ENCODE measurements at places on chromosomes 2 and 18. TPM values are rescaled to one million over a fixed set of nuclear protein-coding genes. Genes with fewer than 3 reads are reported as not detected.
A peak's percentile ranks its signal among the peaks of the same experiment; 100 is the strongest.

DNA sequence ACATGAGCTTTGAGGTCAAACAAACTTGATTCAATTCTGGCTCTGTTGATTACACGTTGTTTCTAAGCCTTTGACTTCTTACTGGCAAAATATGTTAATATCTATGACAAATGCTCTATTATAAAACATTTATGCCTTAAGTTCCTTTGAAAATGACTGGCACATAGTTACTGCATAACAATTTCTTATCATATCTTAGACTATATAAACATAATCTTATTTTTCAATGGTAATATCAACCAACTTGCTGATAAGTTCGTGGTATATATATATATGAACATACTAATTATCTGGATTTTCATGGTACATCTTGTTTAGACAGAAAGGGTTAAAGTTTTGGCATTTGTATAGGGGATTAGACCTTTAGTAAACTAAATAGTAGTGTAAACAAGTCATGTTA lies 645.6 kb upstream of the ZNF804A start:
- H3K27me3 ChIP-seq = no peaks in the 10 kb centered on the region
- H3K27ac ChIP-seq = no peak overlapping the region
- H3K36me3 ChIP-seq = no peaks in the 10 kb centered on the region

- no peaks in the 10 kb centered on the region for H3K27me3 ChIP-seq
- no peak for DNase-seq
- H3K36me3 ChIP-seq = no peaks in the 10 kb centered on the region
- no peaks in the 10 kb centered on the region for H3K4me1 ChIP-seq
- no peak overlapping the region for H3K4me3 ChIP-seq
Observed at GRCh38 chr2:98809878-98810587, 79.1 kb upstream of the MGAT4A start.

- no peak overlapping the region for H3K4me3 ChIP-seq
- peaks cover 24% of the 10 kb centered on the region for H3K4me1 ChIP-seq
- no peaks in the 10 kb centered on the region for H3K36me3 ChIP-seq
Observed at GRCh38 chr2:240820607-240821428, 799 bp upstream of the KIF1A start.

GRCh38 chr2:8115966-8116365 lies 565.9 kb upstream of the ID2 start:
- H3K36me3 ChIP-seq = no peaks in the 10 kb centered on the region
- no peaks in the 10 kb centered on the region for H3K27me3 ChIP-seq
- H3K4me1 ChIP-seq = peaks cover 21% of the 10 kb centered on the region
- no peak for DNase-seq
- no peak overlapping the region for H3K4me3 ChIP-seq

POTEC gene
- total RNA-seq = not detected

RUFY4 gene
- total RNA-seq = not detected

CCNT2 gene
- 34.6 TPM for total RNA-seq

GRCh38 chr2:73283545-73284295 lies 558 bp downstream of the FBXO41 start:
- no peaks in the 10 kb centered on the region for H3K27me3 ChIP-seq
- H3K4me3 ChIP-seq = peak overlapping the region; percentile 69

- H3K4me3 ChIP-seq = no peak overlapping the region
- DNase-seq = no peak
- H3K27me3 ChIP-seq = no peaks in the 10 kb centered on the region
- no peaks in the 10 kb centered on the region for H3K36me3 ChIP-seq
- H3K4me1 ChIP-seq = no peaks in the 10 kb centered on the region
- no peak overlapping the region for H3K27ac ChIP-seq
Observed at GRCh38 chr2:191479680-191480023, 198.3 kb upstream of the NABP1 start.

ADRA2B gene
- 0.49 TPM for total RNA-seq

DNA sequence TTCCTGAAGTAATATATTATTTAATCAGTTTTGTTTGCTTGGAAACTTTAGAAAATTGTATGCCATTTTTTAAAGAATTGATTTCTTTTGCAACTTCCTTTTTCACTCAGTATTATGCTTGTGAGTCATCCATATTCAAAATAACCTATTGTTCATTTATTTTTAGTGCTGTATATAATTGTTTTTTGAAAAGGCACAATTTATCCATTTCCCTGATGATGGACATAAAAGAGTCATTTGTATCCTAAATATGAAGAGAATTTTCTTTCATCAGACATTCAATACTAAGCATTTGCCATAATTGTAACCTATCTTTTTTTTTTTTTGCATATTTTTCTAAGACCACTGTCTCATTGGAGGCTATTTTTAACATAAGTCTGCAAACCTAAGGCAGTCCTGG lies 134.1 kb upstream of the SERPINE2 start:
- DNase-seq = no peak
- H3K4me3 ChIP-seq = no peak overlapping the region
- H3K27ac ChIP-seq = no peak overlapping the region
- H3K4me1 ChIP-seq = no peaks in the 10 kb centered on the region
- H3K36me3 ChIP-seq = no peaks in the 10 kb centered on the region

GRCh38 chr2:206836722-206837121 lies 71.3 kb downstream of the FASTKD2 start:
- H3K27me3 ChIP-seq = no peaks in the 10 kb centered on the region
- H3K27ac ChIP-seq = no peak overlapping the region
- H3K4me3 ChIP-seq = no peak overlapping the region
- no peak for DNase-seq
- no peaks in the 10 kb centered on the region for H3K36me3 ChIP-seq

SLC20A1 gene
- total RNA-seq = 36.6 TPM

FKBP1B gene
- total RNA-seq = 14.2 TPM

DNA sequence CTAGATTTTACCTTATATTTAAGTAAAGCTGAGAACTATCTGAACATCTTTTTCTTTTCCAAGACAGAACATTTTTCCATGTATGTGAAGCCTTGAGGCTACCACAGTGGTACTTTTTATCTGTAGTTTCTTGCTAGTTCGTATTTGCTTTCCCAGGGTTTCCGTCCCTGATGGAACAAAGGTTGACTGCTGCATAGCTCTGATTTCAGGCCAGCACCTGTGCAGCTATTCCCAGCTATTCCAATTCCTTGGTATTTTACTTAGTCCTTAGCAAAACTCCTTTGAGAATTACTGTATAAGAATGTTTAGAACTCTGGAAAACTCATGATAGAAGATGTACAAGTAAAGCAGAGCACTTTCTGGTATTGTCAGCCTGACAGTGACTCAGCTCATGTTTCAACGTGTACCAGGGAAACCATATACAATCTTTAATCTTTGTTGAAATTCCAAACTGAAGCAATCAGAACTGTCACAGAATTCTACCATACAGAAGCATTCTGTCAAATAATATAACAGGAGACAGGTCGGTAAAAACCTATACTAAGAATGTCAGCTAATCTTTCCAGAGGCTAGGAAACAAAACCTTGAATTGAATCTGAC lies 162.2 kb downstream of the PKP4 start:
- no peaks in the 10 kb centered on the region for H3K27me3 ChIP-seq
- H3K4me1 ChIP-seq = no peaks in the 10 kb centered on the region
- H3K4me3 ChIP-seq = no peak overlapping the region
- H3K27ac ChIP-seq = no peak overlapping the region

ITPRIPL1 gene
- total RNA-seq = 1.5 TPM

GRCh38 chr18:35999925-36000324 lies 27.4 kb downstream of the RMP24 start:
- H3K27ac ChIP-seq = no peak overlapping the region
- no peaks in the 10 kb centered on the region for H3K4me1 ChIP-seq
- H3K27me3 ChIP-seq = no peaks in the 10 kb centered on the region
- DNase-seq = no peak

TAF4B gene
- 16.0 TPM for total RNA-seq

ABCG5 gene
- not detected for total RNA-seq

GRCh38 chr2:126172631-126173184 lies 483.2 kb upstream of the GYPC start:
- no peaks in the 10 kb centered on the region for H3K27me3 ChIP-seq
- H3K36me3 ChIP-seq = no peaks in the 10 kb centered on the region
- no peaks in the 10 kb centered on the region for H3K4me1 ChIP-seq
- no peak overlapping the region for H3K27ac ChIP-seq
- H3K4me3 ChIP-seq = no peak overlapping the region

NR4A2 gene
- 17.2 TPM for total RNA-seq

IAH1 gene
- total RNA-seq = 40.0 TPM

CFAP65 gene
- total RNA-seq = not detected

GRCh38 chr2:223526106-223526505 lies 76.1 kb downstream of the SCG2 start:
- no peak overlapping the region for H3K4me3 ChIP-seq
- H3K27ac ChIP-seq = no peak overlapping the region
- no peaks in the 10 kb centered on the region for H3K4me1 ChIP-seq
- H3K36me3 ChIP-seq = no peaks in the 10 kb centered on the region
- no peaks in the 10 kb centered on the region for H3K27me3 ChIP-seq
- no peak for DNase-seq

MC4R gene
- total RNA-seq = not detected

DNA sequence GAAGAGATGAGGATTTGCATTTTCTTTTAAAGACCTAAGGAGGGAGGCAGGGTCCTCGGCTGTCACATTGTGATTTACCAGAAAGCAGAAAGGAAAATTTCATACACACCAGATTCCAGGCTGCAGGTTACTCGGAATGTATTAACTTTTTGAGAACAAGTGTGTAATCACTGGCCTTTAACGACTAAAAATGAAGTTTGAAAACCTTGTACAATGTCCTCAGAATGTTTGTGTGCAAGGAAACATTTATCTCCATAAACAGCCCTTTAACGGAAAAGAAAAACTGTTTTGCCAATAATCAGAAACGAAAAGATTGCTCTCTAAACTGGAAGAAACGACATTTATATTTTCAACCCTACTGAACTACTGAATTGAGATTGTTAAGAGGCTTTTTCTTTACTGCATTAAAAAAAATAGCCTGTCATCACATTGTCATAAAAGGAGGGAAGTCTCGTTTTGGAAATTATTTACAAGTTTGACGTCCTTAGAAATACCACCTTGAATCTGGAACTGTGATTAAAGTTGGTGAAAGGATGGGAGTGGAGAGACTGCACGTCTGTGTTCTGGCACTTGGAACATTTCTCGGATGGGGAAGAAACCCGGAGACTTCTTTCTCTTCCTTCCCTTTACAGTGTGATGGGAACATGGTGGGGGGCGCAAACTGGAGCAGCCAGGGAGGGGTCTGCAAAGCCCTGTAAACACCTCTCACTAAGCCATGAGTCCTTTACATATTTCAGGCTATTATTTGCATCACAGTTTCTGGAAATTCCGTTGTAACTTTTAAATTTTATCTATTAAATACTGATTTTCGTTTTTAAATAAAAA lies 134.1 kb upstream of the SIX3 start:
- peaks cover 5% of the 10 kb centered on the region for H3K4me1 ChIP-seq
- H3K27ac ChIP-seq = no peak overlapping the region
- no peaks in the 10 kb centered on the region for H3K36me3 ChIP-seq
- H3K27me3 ChIP-seq = peaks cover 4% of the 10 kb centered on the region

DNA sequence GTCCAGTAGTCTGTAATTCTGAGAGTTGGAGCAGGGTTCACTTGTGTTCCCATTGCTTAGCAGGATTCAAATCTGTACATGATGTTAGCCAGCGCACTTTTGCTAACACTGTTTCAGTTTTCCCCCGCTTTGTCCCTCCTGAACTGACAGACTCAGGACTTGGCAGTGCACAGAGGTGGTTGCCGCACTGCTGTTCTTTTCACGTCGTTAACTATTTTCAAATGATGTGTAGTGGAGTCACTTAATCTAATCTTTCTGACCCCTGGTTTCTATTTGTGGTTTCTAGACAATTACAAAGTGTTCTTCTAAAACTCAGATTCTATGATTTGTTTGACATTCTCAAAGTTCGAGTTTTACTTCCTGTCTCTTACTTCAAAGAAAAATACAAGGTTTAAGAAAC lies 234.5 kb downstream of the RBM43 start:
- no peak overlapping the region for H3K4me3 ChIP-seq
- no peaks in the 10 kb centered on the region for H3K27me3 ChIP-seq
- H3K27ac ChIP-seq = no peak overlapping the region

GPR75 gene
- 5.4 TPM for total RNA-seq

DNA sequence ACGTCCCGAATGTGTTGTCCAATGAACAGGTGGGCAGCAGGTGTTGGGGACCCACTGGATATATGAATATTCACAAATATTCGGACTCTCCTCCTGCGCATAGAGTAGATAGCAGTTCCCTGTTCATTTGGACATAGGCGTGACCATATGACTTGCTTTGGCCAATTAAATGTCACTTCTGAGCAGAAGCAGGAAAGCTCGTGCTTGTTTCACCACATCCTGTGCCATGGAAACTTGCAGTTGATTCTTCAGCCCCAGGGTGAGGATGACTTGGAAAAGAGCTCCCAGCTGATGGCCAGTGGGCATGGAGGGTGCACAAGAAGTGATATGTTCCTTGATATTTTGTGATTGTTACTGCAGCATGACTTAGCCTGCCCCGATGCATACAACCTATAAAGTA lies 52.6 kb downstream of the PTPRM start:
- H3K36me3 ChIP-seq = no peaks in the 10 kb centered on the region
- no peak for DNase-seq
- H3K4me1 ChIP-seq = peaks cover 21% of the 10 kb centered on the region

DNA sequence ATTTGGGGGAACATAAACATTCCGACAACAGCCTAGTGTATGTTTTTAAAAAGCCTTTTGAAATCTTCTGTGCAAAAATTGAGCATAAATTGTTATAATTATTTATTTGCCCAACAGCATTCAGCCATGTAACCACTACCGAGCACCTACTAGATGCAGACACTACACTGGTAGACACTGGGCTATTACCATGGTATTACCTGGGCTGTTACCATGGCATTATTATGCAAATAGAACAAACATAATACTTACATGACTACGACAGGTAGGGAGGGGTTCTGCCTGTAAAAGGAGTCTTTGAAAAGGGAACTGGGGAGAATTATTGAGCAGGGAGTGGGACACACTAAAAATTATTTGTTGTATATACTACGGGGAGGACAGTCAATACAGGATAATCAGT lies 116.4 kb downstream of the MREG start:
- H3K4me3 ChIP-seq = no peak overlapping the region
- no peaks in the 10 kb centered on the region for H3K27me3 ChIP-seq
- no peaks in the 10 kb centered on the region for H3K36me3 ChIP-seq
- peaks cover 15% of the 10 kb centered on the region for H3K4me1 ChIP-seq
- no peak overlapping the region for H3K27ac ChIP-seq

AKAIN1 gene
- total RNA-seq = not detected

GRCh38 chr2:127170452-127171197 lies 49.5 kb downstream of the CYP27C1 start:
- H3K36me3 ChIP-seq = no peaks in the 10 kb centered on the region
- no peaks in the 10 kb centered on the region for H3K27me3 ChIP-seq
- no peak overlapping the region for H3K27ac ChIP-seq
- H3K4me3 ChIP-seq = no peak overlapping the region

DNA sequence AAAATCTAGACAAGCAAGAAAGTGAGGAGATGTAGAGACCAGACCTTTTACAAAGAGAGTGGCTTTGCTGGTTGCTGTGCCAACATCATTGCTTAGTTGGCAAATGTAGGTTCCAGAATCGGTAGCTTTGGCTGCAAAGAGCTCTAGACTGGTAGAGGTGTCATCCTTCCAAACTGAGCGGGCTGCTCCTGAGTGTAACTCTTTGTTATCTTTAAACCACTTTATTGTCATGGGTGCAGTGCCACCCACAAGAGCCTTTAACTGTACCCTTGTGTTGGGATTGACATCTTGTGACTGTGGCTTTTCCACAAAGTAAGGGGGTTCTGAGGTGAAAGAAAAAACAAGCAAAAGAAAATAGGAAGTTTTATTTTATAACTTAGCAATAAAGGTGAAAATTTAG lies 77.2 kb downstream of the TTN start:
- no peak overlapping the region for H3K4me3 ChIP-seq
- no peaks in the 10 kb centered on the region for H3K27me3 ChIP-seq
- no peak for DNase-seq
- no peaks in the 10 kb centered on the region for H3K4me1 ChIP-seq
- H3K27ac ChIP-seq = no peak overlapping the region

All from vagina (tissue), 2 donors.